ENCODE measurements at places on chromosomes 4 and X.

GRCh38 chrX:9369802-9370291, 95.0 kb upstream of the TBL1X start:
- DNase-seq: peak; percentile 36

GRCh38 chr4:147530723-147531122, 49.8 kb downstream of the EDNRA start:
- DNase-seq: no peak

GRCh38 chrX:141732031-141732430, 33.5 kb upstream of the SPANXD start:
- no peak for DNase-seq

DNA sequence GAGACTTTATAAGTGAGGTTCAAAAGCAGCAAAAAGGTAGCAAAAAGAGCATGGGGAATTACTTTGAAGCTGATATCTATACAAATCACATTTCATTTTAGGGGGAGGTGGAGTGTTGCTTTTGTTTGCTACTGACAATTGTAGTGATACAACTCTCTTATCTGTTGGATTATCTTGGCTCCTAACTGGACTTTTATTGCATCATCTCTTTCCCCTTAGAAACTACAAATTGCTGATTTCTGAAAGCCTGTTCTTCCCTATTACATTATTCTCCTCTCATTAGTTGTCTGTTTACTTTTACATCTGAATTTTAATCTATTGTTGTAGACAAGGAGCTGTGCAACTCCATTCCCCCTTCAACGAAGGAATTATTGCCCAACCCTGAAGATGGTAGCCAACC, 75.0 kb upstream of the GNPDA2 start:
- DNase-seq: no peak

- DNase-seq: peak; percentile 19
These were observed 23.3 kb downstream of the BRCC3 start for GRCh38 chrX:155094468-155095061.

- DNase-seq: no peak
These were observed 102.0 kb upstream of the GATB start for GRCh38 chr4:151862766-151863165.

- DNase-seq: no peak
These were observed 98.6 kb upstream of the NKX1-1 start for GRCh38 chr4:1504595-1505500.

DNA sequence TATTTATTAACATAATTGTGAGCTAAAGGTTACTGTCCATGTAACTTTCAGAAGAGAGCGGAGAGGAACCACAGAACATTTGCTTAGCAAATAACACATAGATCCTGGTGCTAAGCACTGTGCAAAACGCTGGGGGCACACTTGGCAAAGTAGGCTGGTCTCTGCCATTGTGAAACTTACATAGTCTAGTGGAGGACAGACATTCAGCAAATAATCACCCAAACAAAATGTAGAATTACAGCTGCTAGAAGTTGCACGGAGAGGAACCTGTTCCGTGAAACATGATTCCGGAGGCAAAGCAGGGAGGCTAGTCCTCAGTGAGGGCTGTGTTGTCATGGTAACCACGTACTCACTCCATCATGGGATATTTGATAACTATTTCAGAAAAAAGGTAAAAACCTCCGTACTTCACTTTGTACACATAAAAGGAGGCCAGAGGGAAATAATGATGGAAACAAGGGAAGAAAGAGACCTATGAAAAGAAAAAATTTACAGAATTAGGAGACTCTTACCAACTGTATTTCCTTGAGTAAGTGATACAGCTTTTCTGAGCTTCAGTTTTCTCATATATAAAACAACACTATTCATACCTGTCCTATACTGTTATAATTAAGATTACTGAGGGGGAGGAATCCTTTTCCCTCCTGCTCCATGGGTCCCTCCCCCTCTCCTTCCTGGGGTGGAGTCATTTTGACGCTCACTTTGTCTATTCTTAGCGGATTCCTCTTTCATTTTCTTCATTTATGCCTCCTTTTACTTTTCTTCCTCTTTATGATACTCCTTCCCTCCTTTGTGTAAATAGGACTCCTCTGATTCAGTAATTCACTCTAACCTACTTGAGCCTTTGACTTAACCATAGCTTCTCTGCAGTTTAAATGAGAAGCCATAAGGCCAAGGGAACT, 825 bp upstream of the RASGEF1B start:
- peak; percentile 30 for DNase-seq

DNA sequence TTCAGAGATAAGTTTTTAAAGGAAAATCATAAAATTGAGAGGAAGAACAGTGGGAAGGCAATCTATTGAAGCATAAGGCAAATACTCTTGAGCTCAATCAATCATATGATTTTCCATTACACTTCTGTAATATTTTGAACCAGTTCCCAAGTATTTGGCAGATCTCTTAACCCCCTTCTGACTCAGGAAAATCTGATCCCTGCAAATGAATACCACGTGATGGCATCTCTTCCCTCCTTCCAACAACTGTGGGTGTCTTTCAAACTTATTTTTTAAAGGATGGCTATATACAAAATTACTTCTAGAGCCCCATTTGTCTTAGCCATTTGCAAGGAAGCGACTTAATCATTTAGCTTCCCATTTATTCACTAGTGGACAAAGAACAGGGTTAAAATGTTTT, 41.9 kb downstream of the AMOT start:
- DNase-seq: no peak

- no peak for DNase-seq
These were observed 19.8 kb upstream of the SHISA3 start for GRCh38 chr4:42377497-42377896.

DNA sequence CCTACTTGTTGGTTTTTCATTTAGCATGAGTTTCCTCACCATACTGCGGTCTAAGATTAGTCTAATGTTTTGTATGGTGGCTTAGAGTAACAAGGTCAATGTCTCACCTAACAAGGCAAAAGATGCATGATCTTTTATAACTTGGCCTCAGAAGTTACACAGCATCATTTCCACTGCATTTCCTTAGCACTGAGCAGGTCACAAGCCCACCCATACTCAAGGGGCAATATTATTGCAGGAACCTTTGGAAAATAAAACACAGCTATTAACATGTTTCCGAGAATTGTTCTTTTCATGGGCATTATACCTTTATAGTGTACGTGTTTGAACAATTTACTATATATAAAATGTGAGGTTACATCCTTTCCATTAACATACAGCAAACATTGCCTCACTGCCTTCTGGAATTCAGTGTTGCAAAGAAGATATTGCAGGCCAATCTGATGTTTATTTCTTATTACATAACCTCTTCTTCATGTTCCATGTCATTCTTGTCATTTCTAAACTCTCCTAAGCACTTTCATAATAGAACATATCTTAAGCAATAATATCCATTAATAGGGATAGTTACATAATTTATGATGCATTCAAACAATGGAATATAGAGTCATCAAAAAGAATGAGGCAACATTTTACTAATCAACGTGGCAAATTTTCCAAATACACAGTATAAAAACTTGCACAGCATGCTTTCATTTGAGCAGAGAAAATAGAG, 153.8 kb downstream of the AREG start:
- no peak for DNase-seq

DNA sequence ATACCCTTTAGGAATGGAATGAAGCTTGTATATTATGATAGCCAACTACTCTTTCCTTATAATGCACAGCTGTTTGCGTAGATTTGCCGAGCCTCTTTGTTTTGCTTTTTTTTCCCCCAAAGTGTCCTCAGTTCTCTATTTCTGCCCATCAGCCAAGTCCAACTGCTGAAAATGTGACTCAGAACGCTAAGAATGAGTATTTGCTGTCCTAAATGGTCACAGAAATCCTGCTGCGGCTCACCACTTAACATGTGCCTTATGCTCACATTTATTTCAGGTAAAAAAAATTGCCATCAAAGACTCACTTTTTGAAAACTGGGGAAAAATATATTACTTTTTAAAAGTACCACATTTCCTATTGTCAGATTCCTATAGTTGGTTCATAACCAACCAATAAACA, 36.9 kb downstream of the GABRA4 start:
- DNase-seq: no peak

GRCh38 chrX:2665387-2666304, 25.4 kb upstream of the CD99 start:
- DNase-seq: no peak

- no peak for DNase-seq
These were observed 17.4 kb downstream of the YY2 start for GRCh38 chrX:21873063-21873775.

DNA sequence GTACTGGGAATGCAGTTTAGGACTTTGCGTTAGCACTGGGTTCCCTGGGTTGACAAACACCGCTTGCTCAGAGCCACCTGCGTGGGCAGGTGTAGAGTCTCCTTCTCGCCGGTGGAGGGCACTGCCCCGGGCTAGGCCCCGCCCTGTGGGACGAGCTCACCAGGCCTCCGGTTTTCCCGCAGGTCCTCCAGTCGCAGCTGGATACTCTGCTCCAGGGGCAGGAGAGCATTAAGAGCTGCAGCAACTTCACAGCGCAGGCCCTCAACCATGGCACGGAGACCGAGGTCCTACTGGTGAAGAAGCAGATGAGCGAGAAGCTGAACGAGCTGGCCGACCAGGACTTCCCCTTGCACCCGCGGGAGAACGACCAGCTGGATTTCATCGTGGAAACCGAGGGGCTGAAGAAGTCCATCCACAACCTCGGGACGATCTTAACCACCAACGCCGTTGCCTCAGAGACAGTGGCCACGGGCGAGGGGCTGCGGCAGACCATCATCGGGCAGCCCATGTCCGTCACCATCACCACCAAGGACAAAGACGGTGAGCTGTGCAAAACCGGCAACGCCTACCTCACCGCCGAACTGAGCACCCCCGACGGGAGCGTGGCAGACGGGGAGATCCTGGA, 49.2 kb upstream of the MND1 start:
- no peak for DNase-seq

DNA sequence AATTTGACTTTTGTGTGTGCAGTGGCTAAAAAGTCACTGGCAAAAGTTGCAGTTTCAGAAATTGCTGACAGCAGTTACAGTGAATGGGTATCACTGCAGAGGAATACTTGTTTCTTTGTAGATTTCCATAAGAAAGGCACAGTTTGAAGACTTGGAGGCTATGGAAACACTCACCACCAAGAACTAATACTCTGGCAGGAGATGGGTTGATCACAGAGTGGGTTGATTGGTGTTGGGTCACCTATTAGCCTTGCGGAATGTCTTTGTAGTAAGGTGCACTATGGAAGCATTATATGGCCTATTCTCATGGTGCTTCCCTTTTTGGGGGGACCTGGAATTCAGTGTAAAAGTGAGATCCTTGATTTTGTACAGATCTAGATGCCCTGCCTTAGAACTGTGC, 502.8 kb downstream of the CFAP47 start:
- no peak for DNase-seq

DNA sequence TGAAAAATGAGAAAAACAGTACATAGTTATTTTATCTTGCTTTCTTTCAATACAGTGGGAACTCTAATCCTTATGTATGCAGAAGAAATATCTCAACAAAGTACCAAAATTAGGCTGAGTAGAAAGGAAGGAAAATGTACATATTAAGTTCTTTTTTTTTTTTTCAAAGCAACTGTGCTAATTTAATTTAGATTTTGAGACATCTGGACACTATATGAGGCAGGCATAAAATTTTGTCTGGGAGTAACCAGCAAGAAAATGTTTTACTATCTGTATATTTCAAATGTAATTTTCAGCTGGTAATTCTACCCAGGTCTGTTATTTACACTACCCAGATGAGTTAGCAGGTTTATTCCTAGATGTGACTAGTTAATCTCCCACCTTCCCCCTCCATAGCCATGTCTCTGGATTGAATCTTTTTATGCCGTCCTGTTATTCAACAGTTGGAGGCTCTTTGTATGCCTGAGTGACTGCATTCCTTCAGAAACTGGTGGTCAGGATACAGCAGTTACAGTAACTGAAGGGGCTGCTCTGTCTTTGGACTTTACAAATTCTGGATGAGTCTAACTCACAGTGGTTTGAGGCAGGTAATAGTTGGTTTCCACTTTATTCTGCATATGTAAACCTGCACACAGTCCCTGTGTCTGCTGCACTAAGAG, 633.6 kb downstream of the PCDH18 start:
- no peak for DNase-seq

DNA sequence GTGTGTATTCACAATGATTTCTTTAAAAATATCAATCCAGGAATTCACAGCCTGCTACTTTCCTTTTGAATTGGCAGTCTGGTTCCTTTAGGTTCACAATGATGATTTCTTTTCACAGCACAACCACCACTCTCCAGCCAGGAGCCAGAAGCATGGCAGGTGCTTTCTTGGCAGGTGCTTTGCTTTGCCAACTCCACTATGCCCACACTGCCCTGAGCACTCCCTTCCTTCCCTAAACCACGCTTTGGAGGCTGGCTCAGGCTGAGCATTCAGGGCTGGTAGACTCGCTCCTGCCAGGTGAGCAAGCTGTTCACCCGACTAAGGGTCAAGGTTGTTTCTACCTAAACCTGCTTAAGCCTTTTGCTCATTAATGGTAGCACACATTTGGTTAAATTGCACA, 184.5 kb downstream of the SH3KBP1 start:
- DNase-seq: no peak

DNA sequence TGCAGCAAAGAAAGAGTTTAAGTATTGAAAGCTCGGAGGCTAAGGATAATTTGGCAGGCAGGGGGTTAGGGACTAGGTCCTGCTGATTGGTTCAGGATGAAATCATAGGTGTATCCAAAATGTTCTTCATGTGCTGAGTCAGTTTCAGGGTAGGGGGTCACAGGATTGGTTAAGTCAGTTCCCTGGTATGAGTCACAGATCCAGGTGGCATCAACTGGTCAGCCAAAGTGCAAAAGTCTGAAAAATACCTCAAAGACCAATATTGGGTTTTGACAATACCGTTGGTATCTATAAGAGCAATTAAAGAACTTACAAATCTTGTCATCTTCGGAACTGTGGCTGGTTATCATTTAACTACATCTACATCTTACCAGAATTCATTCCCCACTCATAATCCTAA, 25.6 kb upstream of the PRDM8 start:
- DNase-seq: peak; percentile 28

GRCh38 chr4:119517361-119518229, 111.0 kb downstream of the PDE5A start:
- no peak for DNase-seq

DNA sequence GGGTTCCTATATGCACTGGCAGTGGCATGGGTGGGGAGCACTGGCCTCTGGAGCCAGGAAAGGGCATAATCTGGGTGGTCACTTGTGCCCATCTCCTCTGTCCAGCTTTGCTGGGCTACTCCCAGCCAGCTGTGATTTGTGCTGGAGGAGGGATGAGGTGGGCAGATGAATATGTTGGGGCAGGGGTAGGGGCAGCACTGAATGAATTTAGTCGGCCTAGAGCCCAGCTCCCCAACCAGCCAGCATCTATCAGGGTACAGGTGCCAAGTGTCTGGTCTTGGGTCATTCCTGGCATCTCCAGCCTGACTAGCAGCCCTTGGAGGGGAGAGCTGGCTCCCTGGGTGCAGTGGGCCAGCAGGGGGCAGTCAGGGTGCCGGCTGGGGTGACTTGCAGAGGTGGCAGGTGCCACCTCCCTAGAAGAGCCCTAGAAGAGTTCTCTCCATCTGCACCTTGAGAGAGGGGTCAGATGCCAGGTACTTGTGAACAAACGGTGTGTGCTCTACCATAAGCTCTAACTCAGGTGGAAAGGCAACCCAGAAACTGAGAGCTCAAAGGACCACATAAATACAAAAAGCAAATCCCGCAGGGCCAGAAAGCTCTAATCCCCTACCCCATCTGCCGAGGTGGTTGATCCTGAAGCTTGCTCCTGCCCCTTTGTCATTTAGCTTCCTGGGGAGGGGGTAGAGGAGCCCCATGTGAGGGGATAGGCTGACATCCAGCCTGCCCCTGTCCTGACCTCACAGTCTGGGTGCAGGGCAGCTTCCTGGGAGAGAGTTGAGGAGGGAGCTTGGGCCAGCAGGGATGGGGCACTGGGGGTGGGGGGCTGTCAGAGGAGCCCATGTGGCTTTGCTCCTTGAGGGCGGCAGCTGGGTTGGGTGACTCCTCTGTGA, 2.2 kb downstream of the SORCS2 start:
- peak; percentile 32 for DNase-seq

Measured in activated CD4-positive, alpha-beta memory T cell treated with anti-CD3 and anti-CD28 coated beads, Interleukin-2, amount 10 ng/mL, durations not matched to agents 7 days and 5 days (primary cell).